SJSA1 (cell line): ENCODE measurements at places on chromosomes 2 and 18. TPM values are rescaled to one million over a fixed set of nuclear protein-coding genes. Genes with fewer than 3 reads are reported as not detected.

- no peak overlapping the region for H3K27ac ChIP-seq
- H3K4me3 ChIP-seq = no peak overlapping the region
- no peaks in the 10 kb centered on the region for H3K27me3 ChIP-seq
- H3K4me1 ChIP-seq = no peaks in the 10 kb centered on the region
- H3K36me3 ChIP-seq = no peaks in the 10 kb centered on the region
Measured at GRCh38 chr2:146950911-146951310, 893.9 kb upstream of the ACVR2A start.

- H3K4me1 ChIP-seq = peaks cover 66% of the 10 kb centered on the region
- peaks cover 12% of the 10 kb centered on the region for H3K36me3 ChIP-seq
- peak; percentile 62 for DNase-seq
- H3K27me3 ChIP-seq = no peaks in the 10 kb centered on the region
- peak overlapping the region; percentile 95 for H3K4me3 ChIP-seq
- peak overlapping the region; percentile 100 for H3K27ac ChIP-seq
Measured at GRCh38 chr2:144515696-144516410, 4.1 kb downstream of the ZEB2 start.

- H3K4me3 ChIP-seq = no peak overlapping the region
- peaks cover 6% of the 10 kb centered on the region; the same call in 1 of the 2 replicates for H3K27me3 ChIP-seq
- no peaks in the 10 kb centered on the region for H3K36me3 ChIP-seq
Measured at GRCh38 chr2:227031379-227031778, 132.6 kb downstream of the COL4A4 start.

LRRC30 gene
- total RNA-seq = not detected in 2 replicates

SMYD1 gene
- total RNA-seq = not detected in 2 replicates

MAB21L4 gene
- total RNA-seq = 0.42 and 0.91 TPM in 2 replicates
